Activated naive CD4-positive, alpha-beta T cell treated with anti-CD3 and anti-CD28 coated beads for 36 hours (primary cell): ENCODE measurements at places on chromosomes 7 and 10.

DNA sequence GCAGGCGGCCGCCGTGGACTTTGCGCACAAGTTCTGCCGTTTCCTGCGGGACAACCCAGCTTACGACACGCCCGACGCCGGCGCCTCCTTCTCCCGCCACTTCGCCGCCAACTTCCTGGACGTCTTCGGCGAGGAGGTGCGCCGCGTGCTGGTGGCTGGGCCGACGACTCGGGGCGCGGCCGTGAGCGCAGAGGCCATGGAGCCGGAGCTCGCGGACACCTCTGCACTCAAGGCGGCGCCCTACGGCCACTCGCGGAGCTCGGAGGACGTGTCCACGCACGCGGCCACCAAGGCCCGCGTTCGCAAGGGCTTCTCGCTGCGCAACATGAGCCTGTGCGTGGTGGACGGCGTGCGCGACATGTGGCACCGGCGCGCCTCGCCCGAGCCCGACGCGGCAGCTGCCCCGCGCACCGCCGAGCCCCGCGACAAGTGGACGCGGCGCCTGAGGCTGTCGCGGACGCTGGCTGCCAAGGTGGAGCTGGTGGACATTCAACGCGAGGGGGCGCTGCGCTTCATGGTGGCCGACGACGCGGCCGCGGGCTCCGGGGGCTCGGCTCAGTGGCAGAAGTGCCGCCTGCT, 14.1 kb downstream of the SH2B2 start:
- DNase-seq = no peak

DNA sequence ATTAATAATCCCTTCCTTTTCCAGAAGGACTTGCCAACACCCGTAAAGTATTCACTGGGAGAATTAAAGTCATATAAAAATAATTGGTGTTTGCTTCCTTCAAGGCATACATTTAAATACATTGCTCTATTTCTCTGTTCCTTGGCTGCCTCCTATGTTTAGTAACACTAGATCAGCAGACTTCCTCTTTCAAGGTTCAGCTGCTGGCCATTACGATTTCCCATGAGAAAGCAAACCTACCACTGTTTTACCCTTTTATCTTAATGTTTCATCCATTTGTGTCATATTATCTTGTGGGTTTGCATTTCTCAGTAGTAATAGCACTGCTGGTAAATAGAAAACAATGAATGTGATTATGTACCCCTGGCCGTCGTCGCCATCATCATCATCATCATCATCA, 313.8 kb upstream of the BMPER start:
- DNase-seq = no peak

- no peak for DNase-seq
These were observed 23.0 kb downstream of the DOCK1 start for GRCh38 chr10:126928274-126928673.

DNA sequence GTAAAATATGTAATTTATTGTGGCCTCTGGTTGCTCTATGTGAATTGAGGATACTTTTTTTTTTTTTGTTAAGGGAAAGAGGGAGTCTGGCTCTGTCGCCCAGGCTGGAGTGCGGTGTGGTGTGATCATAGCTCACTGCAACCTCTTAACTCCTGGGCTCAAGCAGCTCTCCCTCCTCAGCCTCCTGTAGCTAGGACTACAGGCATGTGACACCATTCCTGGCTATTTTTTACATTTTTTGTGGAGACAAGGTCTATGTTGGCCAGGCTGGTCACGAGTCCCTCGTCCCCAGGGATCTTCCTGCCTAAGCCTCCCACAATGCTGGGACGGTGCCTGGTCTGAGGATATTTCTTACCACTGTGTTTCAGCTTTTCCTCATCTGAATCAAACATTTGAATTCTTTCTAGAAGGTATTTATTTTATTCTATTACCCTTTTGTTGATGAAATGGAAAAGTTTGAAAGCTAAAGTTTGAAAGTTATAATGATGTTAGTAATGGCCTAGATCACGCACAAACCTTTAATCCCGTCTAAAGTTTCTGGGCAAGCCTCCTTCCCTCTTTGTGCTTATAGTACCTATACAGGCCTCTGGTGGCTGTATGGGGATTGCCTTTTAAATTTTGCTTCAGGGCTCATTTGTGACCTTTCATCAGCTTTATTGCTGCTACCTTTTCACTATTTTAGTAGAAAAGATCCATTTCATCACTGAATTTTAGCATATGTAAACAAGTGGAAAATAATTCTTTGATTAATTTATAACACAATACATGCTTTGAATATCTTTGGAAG, 2.0 kb downstream of the IFRD1 start:
- DNase-seq = no peak

DNA sequence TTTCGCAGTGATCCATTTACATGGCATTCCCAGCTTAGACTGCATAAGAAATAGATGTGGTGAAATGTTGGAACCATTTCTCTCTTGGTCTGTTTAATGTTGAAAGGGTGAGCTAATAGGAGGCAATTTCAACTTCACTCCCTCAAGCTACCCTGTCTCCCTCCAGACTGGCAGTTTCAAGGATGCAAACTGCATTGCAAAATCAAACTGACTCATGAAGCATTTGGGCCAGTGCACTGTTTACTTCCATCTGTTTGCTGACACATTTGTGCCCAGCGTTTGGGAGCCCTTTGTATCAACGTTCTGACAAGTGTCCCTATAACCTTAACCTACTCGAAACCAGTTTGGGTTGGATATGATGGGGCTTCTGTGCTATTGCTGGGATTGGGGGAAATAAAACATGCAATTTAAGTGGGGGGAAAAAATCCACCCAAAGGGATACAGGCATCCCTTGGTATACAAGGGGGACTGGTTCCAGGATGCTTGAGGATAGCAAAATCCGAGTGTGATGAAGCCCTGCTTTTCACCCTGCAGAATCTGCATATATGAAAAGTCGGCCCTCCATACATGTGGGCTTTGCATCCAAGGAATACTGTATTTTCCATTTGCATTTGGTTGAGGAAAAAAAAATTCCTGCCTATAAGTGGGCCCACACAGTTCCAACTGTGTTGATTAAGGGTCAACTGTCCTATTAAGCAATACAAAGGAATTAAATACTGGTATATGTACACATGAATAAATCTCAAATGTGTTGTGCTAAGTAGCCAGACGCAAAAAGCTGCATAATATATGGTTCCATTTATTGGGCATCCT, 15.6 kb downstream of the RHEB start:
- no peak for DNase-seq

DNA sequence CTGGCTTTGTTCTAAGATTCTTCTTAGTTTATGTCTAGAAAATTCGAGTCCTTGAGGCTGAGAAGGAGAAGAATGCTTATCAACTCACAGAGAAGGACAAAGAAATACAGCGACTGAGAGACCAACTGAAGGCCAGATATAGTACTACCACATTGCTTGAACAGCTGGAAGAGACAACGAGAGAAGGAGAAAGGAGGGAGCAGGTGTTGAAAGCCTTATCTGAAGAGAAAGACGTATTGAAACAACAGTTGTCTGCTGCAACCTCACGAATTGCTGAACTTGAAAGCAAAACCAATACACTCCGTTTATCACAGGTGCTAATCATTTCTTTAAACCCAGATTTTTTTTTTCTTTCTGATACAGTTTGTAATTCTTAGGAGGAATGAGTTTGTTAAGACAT, 6.7 kb downstream of the CEP55 start:
- DNase-seq = no peak

DNA sequence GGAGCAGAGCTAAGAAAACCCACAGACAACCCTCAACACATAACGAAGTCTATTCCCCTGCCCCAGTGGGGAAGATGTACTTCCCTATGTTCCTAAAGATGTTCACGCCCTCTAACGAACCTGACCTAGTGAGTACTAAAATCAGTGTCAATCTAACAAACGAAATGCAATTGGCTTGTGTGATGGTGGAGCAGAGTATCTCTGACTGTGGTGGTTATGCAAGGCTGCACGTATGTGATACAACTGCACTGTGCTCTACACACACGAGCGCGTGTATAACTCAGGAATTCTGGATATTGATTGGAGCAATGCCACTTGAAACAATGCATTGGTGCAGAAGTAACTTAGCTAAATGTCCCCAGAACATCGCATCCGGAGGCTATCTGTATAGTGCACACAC, 1.3 kb downstream of the ANKRD16 start:
- DNase-seq = no peak

GRCh38 chr10:71964098-71964742, at the start of gene CHST3:
Gene CHST3, plus strand, starts transcription at chr10:71964395. Its CDS starts 41,448 bp downstream, at chr10:72005843.
- peak; percentile 19 for DNase-seq

DNA sequence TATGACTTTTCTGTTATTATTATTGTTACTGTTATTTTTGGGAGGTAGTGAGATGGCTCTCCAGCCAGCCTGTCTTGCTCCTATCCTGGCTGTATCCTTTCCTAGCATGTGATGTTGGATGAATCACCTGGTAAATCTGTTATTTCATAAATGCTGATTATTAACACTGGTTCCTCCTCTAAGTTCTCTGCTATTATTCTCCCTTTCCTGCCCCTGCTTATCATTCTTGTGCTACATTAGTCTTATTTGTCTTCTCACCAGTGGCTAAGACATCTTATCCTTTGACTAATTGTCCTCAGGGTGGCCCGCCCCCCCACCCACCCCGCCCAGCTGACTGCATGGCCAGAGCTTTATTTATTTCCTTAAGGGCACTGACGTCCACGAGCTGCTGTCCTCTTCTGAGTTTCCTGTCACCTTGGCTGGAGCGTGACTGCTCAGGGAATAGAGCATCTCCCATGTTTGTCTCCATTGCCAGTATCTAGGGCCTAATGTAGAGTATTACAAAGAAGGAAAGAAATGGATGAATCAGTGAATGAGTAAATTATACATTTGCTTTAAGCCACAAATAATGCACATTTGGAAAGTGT, 110.1 kb upstream of the KLF6 start:
- DNase-seq = no peak

DNA sequence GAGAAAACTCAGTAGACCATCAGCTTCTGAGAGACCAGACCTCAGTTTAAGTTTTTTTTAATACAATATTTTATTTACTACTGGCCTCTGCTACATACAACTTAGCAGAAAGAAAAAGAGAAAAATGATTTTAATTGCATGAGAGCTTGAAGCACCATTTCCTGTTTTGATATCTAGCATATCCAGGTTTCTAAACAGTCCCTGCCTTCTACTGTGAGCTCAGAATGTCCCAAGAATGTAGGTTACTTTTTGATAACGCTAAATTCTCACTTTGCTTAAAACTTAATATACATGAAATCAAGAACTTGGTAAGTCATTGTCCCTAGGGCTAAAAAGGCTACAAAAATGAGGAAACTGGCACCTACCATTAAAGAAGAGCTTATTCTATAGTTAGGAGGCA, 7.0 kb downstream of the TMEM243 start:
- DNase-seq = no peak

DNA sequence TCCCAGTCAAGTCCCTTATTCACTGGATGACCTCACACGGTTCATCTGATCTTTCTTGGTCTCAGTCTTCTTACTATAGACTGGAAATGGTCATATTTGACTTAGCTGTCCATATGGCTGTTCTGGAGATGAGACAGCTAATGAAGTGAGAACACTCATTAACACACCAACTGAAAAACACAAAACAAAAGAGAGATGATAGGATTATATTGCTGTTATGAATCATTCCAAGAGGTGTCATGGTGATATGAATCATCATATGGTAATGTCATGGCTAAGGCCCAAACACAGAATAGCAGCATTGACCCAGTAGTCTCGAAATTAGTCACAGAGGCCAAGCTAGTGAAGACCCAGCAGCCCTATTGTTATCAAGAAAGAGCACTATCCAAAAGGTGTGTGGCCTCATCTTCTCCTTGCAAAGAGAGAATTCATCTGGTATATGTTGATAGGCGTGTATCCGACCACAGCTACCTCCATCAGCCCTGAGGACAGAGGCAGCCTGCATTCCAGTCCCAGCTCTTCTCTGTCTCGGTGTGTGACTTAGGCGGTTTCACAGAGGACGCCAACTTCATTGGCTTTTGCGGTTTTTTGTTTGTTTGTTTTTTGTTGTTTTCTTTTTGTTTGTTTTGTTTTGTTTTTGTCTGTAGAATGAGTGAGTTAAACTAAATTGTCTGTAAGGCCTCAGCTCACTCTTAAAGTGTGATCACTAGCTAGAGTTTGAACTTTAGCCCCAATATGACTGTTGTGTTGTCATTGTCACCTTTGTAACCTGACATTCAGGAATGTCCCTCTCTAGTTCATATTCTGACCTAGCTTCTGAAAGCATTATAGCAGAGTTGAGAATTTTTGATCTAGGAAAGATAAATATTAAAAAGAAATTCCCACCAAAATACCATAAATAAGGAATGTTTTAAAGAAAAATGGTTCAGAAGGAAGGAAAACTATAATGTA, 97.4 kb upstream of the PDCD4 start:
- DNase-seq = peak; percentile 66

DNA sequence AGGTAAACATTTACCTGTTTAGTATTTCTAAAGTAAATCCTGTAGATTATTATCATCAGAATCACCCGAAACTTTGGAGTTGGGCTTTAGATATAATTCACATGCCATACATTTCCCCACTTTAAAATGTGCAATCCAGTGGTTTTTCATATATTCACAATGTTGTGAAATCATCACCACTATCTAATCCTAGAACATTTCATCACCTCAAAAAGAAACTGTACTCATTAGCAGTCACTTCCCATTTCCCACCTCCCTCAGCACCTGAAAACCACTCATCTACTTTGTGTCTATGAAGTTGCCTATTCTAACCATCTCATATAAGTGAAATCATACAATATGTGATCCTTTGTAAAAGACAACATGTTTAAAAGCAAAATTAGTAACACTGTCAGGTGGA, 182.6 kb downstream of the FZD1 start:
- DNase-seq = no peak

- DNase-seq = peak; percentile 60
These were observed 620.4 kb downstream of the GALNT17 start for GRCh38 chr7:71752171-71752935.

- DNase-seq = no peak
These were observed 40.8 kb upstream of the CTBP2 start for GRCh38 chr10:125201108-125201524.

DNA sequence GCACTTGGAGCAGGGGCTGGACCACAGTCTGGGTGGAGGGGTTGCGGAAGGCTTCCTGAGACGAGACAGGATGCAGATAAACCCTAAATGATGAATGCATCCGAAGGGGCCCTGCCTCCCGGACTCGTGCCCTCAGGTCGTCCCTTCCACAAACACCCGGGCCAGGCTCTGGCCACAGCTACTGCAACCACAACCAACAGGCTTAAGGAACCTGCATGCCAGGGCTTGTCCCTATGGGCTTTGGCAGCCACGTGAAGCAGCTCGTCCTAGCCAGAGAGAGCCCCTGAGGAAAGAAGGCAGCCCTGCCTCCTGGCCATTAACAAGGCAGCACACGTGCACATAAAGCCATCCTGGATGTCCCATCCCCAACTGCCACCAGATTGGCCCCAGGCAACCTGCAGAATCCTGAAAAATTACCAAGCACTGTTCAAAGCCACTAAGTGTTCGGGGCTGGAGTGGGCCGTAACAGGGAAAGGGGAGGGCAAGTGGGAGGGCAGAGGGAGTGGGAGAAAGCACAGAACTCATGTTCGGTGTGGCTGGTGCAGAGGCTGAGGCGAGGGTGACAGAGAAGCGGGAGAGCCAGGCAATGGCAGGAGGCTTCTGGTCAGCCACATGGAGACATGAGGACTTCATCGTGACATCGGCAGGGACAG, 62.7 kb downstream of the MAD1L1 start:
- DNase-seq = no peak
